ENCODE measurements at places on chromosomes 1 and 21. TPM values are rescaled to one million over a fixed set of nuclear protein-coding genes. Genes with fewer than 3 reads are reported as not detected.

GRCh38 chr21:14569026-14569621 is 23.0 kb upstream of the SAMSN1 start:
- DNase-seq: no peak

Gene GFI1
- 0.31 TPM for total RNA-seq

- no peak for DNase-seq
Observed at GRCh38 chr21:27740084-27740483, 773.2 kb upstream of the ADAMTS5 start.

DNA sequence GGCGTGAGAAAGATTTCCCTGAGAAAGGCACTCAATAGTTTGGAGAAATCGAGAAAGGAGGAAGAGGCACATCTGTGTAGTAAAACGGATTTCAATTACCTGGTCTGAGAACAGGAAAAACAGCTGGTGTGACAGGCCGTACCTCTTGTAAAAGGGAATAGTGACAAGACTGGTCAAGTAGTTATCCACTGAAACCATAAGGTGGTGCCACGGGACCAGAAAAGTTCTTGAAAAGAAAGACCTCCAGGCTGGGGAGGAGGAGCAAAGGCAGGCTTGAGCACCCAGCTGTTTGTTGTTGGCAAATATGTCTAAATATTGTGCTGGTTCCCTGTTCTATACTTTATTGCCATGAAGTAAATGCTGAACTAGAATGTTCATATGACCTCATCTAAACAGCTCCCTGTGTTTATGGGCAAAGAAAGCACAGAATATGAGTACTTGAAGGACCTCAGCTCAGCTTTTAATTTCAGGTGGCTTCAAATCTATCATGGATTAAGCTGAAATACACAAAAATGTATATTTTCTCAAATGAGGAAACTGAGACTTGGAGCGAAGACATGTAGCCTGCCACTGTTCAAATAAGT is 4.0 kb downstream of the HAO2 start:
- DNase-seq: peak; percentile 30

DNA sequence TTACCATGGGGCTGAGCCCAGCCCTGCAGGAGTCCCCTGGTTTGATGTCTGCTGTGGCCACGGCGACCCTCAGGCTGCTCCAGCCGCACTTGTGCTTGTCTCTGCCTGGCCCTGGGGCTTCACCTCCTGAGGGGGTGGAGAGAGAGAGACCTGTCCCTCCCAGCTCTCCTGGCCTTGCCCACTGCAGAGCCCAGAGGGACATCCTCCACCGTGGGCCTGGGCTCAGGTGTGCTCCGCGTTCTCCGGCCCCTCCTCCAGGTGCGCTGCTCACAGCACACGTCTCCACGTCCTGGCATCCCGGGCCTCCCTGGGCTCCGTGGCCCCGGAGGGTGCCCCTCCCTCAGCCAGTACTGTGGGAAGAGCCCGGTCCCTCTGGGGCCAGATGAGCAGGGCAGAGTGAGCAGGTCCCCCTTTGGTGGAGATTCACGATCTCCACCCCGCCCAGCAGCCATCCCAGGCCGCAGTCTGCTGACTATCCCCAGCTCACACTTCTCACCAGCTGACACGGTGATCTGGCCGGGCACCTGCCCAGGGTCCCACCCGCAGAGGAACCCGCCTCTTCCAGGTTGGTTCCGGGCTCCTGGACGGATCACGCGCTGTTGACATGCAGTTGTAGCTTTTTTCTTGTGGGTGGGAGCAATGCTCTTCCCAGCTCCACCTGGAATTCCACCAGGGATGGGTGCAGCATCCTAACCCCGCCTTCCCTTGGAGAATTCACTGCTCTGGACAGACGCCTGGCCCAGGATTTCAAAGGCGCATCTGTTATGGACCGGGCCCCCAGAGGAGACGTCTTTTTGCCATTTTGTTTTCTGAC is 41.8 kb upstream of the POFUT2 start:
- DNase-seq: peak; percentile 29

Gene ATP6V1G3
- not detected for total RNA-seq

- no peak for DNase-seq
Observed at GRCh38 chr1:81111818-81112217, 688.9 kb upstream of the ADGRL2 start.

Gene ZNF593OS
- total RNA-seq: not detected

GRCh38 chr1:117026361-117026760 is 24.8 kb downstream of the CD101 start:
- no peak for DNase-seq

- no peak for DNase-seq
Observed at GRCh38 chr1:76832521-76832920, 34.8 kb upstream of the ST6GALNAC5 start.

- DNase-seq: no peak
Observed at GRCh38 chr1:83113652-83114051, 885.3 kb downstream of the TTLL7 start.

Gene SYNC
- 0.51 TPM for total RNA-seq

DNA sequence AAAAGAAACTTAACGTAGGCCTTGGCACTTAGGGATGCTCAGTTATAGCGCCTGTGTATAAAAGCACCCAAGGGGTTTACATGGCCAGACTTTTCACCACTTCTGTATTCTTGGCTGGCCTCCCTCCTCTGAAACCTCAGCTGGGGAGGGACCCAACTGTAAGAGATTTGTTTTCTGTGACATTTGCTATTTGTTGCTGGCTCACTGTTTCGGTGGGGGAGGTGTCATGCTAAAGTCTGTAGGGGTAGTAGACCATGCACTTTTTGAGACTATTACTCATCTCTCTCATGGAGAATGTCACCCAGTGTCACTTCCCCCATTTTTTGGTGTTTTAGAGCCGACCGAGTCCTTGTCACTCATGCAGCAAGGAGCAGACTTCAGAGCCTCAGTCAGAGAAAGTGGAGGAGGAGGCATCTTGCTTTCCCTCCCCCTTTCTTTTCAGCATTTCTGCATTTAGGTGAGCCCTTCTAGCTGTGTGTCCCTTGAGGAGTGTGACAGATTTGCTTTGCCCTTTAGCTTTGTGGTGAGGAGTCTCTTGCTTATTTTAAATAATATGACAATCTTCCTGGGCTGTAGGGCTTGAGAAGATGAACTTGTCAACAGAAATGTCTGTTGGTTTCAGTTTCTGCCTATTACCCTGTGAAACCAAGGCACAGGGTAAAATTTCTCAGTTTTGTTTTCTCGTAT is 160.1 kb downstream of the FASLG start:
- DNase-seq: no peak

- DNase-seq: peak; percentile 37
Observed at GRCh38 chr1:161198194-161198896, 509 bp downstream of the ADAMTS4 start.

Gene KPRP
- total RNA-seq: not detected

DNA sequence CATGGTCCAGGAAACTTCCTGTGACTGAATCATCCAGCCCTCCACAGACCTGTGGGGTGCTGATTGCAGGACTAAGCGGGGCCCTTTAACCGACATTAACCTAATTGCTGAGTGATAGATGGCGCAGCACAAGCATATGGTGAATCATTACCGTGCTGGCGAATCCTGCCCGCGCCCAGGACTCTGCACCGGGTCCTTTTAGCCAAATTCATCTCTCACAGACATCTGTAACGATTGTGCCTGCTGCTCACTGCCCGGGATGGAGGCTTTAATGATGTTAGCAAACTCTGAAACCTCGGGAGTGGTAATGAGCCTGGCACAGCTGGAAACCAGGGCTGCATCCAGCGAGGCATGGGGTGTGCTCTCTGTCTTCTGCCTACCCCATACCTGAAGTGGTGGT is 147.3 kb upstream of the CD34 start:
- DNase-seq: no peak

DNA sequence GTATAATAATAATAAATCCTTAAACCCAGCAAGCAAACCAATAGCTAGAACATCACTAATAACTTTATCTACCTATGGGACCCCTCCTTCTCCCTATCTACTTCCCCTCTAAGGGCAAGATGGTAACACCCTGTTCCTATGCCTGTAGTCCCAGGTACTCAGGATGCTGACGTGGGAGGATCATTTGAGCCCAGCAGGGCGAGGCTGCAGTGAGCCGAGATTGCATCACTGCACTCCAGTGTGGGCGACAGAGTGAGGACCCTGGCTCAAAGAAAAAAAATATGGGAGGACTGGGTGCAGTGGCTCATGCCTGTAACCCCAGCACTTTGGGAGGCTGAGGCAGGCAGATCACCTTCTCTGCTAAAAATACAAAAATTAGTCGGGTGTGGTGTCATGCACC is 143.1 kb upstream of the SLC45A1 start:
- DNase-seq: peak; percentile 31

Gene FAM163A
- total RNA-seq: not detected

DNA sequence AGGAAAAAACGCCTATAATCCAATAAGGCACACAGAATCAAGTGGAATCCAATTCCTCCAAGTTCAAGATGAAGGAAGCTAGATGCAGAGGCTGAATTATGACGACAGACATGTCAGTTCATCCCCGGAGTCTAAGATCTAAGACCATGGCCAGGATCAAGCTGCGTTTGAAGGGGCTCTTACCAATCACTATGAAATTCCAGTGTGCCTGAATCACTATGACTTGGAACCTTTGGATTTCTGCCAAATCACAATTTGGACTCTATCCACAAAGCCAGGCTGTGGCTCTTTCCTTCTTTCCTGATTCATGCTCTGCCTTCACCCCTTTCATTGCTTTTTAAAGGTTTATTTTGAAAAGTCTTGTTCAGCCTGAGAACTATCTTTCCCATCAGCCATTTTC is 17.1 kb downstream of the OLIG2 start:
- DNase-seq: peak; percentile 24
